ENCODE measurements at places on chromosomes 3 and 15.

GRCh38 chr3:54274607-54275006 is 152.3 kb downstream of the CACNA2D3 start:
- no peak for DNase-seq

DNA sequence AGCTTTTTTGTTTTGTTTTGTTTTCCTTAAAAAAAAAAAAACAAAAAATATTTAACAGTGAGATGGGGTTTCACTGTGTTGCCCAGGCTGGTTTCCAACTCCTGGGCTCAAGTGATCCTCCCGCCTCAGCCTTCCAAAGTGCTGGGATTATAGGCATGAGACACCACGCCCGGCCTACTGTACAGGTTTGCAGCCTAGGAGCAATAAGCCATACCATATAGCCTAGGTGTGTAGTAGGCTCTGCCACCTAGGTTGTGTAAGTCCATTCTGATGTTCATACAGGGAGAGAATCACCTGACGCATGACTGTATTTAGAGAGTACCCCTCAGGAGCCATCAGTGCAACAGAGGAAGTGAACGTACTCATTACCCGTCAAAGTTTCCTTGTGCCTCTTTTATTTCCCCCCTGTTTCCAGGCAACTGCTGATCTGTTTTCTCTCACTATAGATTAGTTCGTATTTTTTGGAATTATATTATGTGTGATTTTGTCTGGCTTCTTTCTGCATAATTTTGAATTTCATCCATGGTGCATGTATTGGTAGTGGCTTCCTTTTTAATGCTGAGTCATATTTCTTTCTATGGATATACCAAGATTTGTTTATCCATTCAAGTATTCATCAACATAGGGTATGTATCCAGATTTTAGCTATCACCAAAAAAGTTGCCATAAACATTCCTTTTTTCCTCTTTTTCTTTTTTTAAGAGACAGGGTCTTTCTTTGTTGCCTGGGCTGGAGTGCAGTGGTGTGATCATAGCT is 9.9 kb downstream of the ACAD9 start:
- DNase-seq = no peak

GRCh38 chr3:191151653-191152052 is 47.4 kb upstream of the OSTN start:
- no peak for DNase-seq

GRCh38 chr15:90859234-90860131 is 8.9 kb upstream of the FURIN start:
- DNase-seq = no peak

GRCh38 chr3:154235330-154235729 is 89.0 kb downstream of the DHX36 start:
- no peak for DNase-seq

DNA sequence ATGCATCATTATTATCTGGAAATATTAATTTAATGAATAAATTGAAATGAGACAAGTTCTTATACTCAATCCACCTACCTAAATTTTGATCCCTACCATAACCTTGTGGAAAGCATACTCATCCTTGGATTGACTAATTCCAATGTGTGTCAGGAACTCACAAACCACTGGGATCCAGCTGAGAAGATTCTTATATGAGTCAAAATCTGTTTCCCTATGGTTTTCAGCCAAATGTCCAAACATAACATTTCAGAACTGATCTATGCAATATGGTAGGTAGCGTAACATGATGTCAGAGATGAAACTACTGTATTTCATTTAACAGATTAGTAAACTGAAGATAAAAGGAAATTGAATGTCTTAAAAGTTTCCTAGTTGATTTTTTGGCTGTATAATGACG is 250.0 kb downstream of the PLOD2 start:
- no peak for DNase-seq

All from NCI-H1092 treated with DMSO at 0.1 percent for 48 hours (cell line).